Activated naive CD4-positive, alpha-beta T cell (primary cell): ENCODE measurements at places on chromosomes 7 and 10.

GRCh38 chr10:77264107-77264506, 373.5 kb downstream of the KCNMA1 start:
- DNase-seq = no peak

- DNase-seq = no peak
These were observed 45.7 kb downstream of the PAPSS2 start for GRCh38 chr10:87705339-87705738.

DNA sequence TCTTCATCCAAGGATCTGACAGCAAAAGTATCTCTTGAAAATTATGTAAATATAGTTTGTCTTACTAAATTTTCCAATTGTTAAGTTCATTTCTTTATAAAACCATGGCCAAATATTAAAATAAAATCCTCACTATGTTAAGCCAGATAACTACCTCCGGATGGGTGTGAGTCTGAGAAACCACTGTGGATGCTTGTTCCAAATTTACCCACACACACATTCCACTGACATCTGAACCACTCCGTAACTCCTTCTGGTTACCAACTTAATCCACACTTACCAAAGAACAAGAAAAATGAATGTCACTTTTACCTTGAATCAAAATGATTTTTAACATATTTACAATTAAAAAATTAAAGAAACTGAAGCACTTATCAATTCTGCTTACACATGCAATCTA, 19.7 kb downstream of the CYTH3 start:
- DNase-seq = no peak

DNA sequence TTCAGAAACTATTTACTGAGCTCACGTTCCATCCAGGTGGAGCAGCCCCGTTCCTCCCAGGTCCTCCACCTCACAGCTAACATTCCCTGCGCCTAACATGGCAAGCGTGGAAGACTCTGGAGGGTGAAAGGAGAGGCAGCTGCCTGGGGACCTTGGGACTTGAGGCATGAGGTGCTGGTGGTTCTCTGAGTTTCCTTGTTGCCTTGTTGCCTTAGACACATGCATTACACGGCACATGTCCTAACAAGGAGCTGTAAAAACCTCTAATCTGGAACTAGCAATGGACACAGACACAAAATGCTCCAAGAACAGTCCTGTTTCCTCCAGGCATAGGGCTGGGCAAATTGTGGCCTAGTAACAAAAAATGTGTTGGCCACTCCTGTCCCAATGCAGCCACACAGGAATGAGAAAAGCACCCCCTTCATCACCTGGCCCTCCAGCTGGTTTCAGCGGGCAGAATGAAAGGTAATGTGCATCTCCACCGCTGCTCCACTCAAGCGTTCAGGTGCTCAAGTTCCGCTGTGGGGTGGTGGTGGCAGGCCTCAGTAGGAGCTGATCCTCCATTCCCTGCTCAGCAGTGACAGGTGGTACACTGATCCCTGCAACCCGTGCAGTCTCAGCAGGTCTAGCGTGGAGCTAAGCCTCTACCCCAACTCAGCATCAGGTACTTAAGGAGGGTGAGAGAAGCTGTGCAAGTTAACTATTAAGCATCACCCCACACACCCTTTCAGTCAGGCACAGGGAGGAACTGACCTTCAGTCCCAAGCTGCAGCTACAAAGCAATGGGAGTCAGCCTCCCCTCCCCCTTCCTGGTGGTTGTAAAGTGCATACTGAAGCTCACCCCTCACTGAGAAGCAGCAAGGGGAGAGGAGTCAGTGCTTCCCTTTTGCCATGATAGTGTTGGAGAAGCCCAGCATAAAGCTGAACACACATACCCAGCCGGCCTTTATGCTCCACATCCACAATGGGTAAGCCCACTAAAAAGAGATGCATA, 382.8 kb downstream of the SDK1 start:
- no peak for DNase-seq

DNA sequence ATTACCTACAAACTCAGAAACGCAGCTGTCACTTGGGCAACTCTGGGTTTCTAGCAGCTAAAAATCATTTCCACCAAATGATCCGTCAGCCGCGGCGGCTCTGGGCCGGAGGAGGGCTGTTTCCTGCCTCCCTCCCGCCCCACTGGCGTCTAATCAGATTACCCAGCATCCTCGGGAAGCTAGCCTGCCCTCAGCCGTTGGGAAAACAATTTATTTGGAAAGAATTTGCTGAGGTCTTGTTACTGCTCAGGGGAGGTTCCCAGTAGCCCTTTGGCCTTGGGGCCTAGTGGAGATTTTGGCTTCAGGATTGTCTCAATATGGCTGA, 65.0 kb upstream of the ADGRA1 start:
- no peak for DNase-seq

- no peak for DNase-seq
These were observed 85.2 kb upstream of the INSIG1 start for GRCh38 chr7:155212301-155213015.

DNA sequence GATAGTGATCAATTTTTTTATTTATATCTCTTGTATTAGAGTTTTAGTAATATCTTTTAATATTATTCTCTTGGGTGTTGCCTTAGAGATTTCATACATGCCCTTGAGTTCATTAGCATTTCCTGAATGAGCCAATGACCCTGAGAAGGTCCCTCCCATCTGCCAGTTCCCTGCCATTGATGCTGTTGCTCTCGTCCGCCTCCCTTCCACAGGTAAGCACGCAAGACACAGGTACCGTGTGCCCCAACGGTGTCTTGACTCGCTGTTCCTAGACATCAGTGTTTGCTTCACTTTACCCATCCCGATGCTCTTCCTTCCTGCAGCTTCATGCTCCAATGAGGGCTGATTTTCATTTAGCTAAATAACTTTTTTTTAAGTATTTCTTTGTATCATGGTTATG, 19.7 kb upstream of the PWWP2B start:
- no peak for DNase-seq

DNA sequence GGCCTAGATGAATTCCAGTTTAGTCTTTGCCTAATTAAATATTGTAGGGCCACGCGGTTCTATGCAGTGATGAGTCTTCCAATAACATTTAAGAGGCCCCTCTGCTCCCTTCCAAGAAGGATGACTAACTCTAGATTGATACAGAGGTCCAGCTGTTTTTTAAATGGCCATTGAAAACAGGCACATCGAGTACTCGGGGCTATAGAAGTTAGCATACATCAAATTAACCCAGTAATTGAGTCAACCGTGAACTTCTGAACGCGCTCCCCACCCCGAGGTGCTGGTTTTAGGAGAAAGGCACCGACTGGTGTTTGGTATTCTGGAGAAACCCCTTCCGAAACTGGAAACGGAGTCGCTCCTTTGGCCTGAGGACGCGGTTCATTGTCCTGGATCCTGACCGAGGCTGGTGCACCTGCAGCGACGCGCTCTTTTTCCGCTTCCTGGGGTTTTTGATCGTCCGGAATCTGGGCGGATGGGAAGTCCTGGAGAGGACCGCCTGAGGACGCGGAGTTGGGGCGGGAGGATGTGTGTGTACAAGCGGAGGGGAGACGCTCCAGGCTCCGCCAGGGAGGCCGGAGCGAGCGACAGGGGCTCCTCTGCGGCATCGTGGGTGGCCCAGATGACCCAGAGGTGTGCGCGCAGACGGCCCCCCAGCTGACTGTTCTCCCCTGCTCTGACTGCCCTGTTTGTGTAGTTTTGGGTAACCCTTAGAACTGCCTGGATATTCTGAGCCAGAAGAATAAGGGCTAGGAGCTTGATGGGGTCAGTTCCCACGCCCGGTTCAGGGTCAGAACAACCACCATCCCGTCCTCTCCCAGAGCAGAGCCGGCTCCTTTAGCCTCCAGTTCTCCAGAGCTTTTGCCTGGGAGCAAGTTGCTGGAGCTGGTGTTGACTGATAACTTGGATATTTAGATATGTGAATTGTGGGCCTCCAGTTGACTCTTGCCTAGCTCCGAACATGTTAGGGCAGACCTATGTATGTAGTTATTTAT, 711 bp downstream of the FAM221A start:
- DNase-seq = no peak

- DNase-seq = no peak
These were observed 142.1 kb downstream of the PHTF2 start for GRCh38 chr7:77940647-77941046.

- DNase-seq = no peak
These were observed 35.1 kb downstream of the GUSB start for GRCh38 chr7:65946904-65947303.

GRCh38 chr7:6260291-6261187, 11.9 kb downstream of the CYTH3 start:
- DNase-seq = no peak

GRCh38 chr10:108639010-108639409, 1284.3 kb downstream of the XPNPEP1 start:
- DNase-seq = no peak

DNA sequence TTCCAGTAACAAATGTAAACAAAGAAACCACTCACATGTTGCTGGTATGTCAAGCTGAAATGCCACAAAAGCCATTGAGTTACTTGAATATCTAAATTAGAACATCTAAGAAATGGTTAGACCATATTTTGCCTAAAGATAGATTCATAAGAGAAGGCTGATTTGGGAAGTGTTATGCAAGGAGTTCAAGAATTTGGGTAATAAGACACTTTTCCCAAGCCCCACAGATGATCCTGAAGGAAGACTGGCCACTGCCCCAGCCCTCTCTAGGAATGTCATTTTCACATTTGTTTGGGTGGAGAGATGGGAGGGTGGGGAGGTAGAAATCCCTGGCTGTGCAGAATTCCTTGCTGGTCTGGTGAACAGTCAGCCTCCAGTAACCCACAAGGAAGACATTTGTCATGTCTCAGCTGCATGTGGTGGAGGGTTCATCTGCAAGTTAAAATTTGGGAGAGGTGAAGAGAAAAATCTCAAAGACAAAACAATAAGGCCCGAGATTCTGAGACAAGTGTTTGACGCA, 427.2 kb upstream of the KLF6 start:
- no peak for DNase-seq

GRCh38 chr10:127410030-127410429, 139.1 kb upstream of the NPS start:
- DNase-seq = no peak

GRCh38 chr10:51269821-51270220, 195.5 kb downstream of the PRKG1 start:
- DNase-seq = no peak

DNA sequence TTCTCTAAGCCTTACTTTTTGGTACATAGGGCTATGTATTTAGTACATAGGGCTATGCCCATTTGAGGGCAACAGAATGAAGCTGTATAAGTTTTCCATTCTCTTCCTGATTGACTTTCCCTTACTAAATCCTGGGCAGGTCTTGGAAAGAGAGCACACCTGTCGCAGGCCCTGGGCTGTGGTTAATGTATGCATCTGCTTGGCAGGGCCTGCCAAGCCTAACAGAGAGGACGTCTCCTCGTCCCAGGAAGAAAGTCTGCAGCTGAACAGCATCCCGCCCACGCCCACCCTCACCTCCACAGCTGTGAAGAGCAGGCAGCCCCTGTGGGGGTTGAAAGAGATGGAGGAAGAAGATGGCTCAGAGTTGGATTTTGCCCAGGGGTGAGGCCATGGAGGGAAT, 8.9 kb upstream of the PVRIG start:
- no peak for DNase-seq

DNA sequence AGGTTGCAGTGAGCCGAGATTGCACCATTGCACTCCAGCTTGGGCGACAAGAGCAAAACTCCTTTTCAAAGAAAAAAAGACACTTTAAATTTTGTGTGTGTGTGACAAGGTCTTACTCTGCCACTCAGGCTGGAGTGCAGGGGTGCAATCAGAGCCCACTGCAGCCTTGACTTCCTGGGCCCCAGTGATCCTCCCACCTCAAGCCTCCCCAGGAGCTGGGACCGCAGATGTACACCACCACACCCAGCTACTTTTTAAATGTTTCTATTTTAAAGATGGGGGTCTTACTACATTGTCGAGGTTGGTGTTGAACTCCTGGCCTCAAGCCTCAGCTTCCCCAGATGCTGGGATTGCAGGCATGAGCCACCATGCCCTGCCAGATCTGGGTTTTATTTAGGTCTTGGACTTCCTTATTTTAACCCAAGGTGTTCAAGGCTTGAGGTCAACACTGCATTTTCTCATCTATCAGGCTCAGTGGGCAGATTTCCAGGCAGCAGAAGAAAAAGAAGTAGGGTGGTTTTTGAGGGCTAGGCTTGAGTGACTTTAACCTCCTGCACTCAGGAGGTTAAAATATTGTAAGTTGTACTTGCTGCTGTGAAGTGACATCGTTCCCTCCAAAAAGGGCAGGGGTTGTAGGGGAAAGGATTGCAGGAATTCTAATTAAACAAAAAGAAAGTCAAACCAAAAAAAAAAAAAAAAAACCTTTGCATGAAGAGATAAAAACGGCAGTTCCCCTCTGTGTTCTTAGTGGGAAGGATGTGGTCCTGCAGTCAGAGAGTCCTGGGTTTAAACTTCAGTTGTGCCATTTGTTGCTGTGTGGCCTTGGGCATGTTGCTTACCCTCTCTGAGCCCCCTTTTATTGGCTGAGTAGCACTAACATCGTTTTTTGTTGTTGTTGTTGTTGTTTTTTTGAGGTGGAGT, 71.5 kb downstream of the CARD11 start:
- no peak for DNase-seq

GRCh38 chr7:17620566-17620965, 319.7 kb downstream of the SNX13 start:
- no peak for DNase-seq

DNA sequence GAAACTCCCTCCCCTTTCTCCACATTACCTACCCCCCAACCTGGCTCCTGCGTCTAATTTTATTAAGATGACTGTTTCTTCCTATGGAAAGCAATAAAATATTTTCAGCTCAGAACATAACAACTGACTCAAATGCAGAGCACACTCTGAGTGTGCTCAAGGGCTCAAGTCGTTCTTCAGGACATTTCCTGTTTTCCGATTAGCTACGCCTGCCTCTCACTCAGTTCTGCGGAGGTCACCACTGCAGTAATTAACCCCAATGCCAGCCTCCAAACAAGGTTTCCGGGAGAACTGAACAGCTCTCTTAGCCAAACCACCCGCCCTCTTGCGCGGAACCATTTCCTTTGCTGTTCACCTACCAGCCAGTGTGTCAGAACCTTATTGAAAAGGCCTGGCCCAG, 19.3 kb downstream of the MYOF start:
- no peak for DNase-seq

GRCh38 chr7:151705636-151706276, 171.2 kb downstream of the PRKAG2 start:
- DNase-seq = no peak

DNA sequence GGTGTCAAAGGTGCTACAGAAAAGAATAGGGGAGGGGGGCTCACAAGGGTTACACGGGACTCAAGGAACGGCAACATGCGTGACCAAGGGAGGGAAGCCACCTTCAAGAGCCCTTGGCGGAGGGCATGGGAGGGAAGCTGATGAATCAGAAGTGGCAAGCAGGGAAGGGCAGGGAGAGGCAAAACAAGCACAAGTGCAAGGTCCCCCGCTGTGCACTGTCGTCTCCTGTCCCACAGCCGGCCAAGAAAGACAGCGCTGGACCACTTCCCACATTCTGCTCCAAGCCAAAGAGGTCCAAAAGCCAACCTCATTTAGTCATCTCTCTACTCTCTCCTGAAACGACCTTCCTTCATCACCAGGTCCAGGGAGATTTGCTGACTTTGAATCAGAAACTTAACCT, 102.7 kb downstream of the CALN1 start:
- no peak for DNase-seq

- DNase-seq = no peak
These were observed 8.0 kb upstream of the ZMIZ1 start for GRCh38 chr10:79060641-79061255.

- DNase-seq = no peak
These were observed 743 bp downstream of the MKI67 start for GRCh38 chr10:128125416-128125943.
